Upper lobe of right lung (tissue), 1 donor: ENCODE measurements at places on chromosomes 16 and 17. TPM values are rescaled to one million over a fixed set of nuclear protein-coding genes. Genes with fewer than 3 reads are reported as not detected.

SLC16A5 gene
- total RNA-seq = 40.5 TPM

DNA sequence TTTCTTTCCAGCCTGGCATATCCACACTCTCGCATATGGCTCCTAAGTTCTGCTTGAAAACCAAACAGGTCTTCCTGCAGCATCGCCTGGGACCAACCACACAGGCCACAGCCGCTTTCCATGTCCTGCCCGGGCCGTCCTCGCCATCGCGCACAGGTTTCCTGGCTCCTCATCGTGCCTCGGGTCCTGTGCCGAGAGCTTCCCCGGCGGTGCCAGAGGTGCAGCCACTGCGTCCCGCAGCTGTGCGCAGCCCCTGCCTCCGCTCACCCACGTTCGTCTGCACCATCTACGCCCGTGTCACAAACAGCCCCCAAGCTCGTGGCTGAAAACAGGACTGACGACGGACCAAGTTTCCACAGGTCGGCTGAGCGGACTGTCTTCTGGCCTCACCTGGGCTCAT is 6.3 kb upstream of the ZFPM1 start:
- no peaks in the 10 kb centered on the region for H3K36me3 ChIP-seq
- no peak for DNase-seq
- H3K4me3 ChIP-seq = no peak overlapping the region
- no peaks in the 10 kb centered on the region for H3K4me1 ChIP-seq
- H3K27me3 ChIP-seq = no peaks in the 10 kb centered on the region

- DNase-seq = no peak
- peak overlapping the region; percentile 84 for H3K27ac ChIP-seq
- H3K27me3 ChIP-seq = no peaks in the 10 kb centered on the region
- H3K4me1 ChIP-seq = peaks cover 26% of the 10 kb centered on the region
Observed at GRCh38 chr17:54968988-54969332, 395 bp downstream of the STXBP4 start.

KRT33B gene
- total RNA-seq = not detected

ALOX15B gene
- total RNA-seq = 80.2 TPM
